ENCODE measurements at places on chromosomes 1 and 21. TPM values are rescaled to one million over a fixed set of nuclear protein-coding genes. Genes with fewer than 3 reads are reported as not detected.

DNA sequence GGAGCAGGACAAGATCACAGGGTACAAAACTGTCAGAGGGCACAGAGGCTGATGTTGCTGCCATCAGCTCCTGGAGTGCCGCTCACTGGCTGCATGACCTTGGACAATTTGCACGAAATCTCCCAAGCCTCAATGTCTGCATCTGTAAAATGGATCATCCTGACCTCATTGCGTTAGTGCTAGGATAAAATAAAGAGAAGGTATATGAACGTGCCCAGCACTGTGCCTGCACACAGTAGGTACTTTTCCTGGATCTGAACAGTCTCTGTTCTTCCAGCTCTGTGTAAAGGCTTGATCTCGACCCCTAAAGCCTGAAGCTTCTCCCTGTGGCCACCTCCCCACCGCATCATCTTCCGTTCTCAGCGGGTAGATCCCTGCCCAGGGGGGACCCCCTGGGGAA lies 12.9 kb downstream of the TNFRSF1B start:
- H3K27ac ChIP-seq = no peak overlapping the region
- no peak overlapping the region for H3K4me3 ChIP-seq
- no peak for DNase-seq

DNA sequence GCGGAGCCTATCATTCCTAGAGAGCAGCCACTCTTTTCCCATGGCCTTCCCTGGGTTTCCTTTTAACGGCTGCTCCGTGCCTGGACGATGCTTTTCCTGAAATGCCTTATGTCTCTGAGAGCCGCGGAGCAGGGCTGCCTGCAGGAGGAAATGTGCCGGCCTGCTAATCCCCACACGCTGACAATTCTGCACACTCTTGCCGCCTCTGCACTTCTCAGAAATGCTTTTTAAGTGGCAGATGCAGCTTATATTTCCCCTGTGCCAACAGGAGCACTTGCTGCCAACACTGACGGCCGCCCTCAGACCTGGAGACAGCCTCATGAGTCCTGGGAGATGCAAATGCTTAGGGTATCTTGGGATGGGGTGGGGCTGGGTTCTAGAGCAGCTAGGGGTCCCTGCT lies 253.2 kb downstream of the GRIK3 start:
- H3K27me3 ChIP-seq = peaks cover 5% of the 10 kb centered on the region
- DNase-seq = no peak
- H3K4me1 ChIP-seq = no peaks in the 10 kb centered on the region
- H3K4me3 ChIP-seq = no peak overlapping the region

DNA sequence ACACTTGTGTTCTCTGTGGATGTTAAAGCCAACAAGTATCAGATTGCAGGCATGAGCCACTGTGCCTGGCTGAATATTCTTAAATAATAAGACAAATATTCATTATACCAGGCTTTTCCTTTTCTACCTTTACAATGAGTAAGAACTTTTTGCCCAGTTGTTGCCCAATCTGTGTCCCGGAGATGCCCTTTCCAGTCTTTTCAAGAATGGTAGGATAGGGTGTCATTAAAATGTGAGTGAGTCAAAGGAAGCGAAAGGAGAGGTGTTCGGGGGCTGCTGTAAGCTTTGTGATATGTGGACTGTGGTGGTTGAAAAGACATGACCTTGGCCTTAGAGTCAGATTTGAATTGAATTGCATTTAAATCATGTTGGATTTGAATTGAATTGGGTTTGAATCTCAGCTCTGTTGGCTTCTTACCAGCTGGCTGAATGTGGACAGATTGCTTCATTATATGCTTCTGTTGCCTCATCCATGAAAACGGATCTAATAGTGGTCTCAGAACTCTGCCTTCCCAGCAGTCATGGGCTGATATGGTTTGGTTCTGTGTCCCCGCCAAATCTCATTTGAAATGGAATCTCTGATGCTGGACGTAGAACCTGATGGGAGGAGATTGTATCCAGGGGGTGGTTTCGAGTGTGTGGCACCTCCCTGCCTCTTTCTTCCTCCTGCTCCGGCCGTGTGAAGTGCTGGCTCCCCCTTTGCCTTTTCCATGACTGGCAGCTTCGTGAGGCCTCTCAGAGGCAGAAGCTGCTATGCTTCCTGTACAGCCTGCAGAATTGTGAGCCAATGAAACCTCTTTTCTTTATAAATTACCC lies 22.7 kb upstream of the AADACL3 start:
- H3K4me3 ChIP-seq = no peak overlapping the region
- no peaks in the 10 kb centered on the region for H3K36me3 ChIP-seq
- no peak overlapping the region for H3K27ac ChIP-seq
- peaks cover 6% of the 10 kb centered on the region for H3K4me1 ChIP-seq
- no peak for DNase-seq
- H3K27me3 ChIP-seq = peaks cover 6% of the 10 kb centered on the region

GRCh38 chr1:116972674-116973030 lies 28.9 kb upstream of the CD101 start:
- no peak overlapping the region for H3K4me3 ChIP-seq
- peak overlapping the region; percentile 57 for H3K27ac ChIP-seq
- H3K4me1 ChIP-seq = peaks cover 25% of the 10 kb centered on the region

GRCh38 chr1:210900820-210901219 lies 233.1 kb downstream of the KCNH1 start:
- H3K4me3 ChIP-seq = no peak overlapping the region
- H3K36me3 ChIP-seq = no peaks in the 10 kb centered on the region
- H3K27me3 ChIP-seq = peaks cover 6% of the 10 kb centered on the region
- H3K4me1 ChIP-seq = peaks cover 17% of the 10 kb centered on the region
- DNase-seq = no peak

DNA sequence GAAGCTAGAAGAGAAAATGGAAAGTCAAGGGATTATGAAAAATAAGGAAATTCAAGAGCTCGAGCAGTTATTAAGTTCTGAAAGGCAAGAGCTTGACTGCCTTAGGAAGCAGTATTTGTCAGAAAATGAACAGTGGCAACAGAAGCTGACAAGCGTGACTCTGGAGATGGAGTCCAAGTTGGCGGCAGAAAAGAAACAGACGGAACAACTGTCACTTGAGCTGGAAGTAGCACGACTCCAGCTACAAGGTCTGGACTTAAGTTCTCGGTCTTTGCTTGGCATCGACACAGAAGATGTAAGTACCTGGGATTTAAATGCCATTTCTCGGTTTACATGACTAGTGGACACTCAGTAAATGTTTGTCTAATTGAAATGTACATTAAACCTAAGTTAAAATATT lies 40.0 kb downstream of the CENPF start:
- H3K36me3 ChIP-seq = peaks cover 35% of the 10 kb centered on the region
- no peak overlapping the region for H3K27ac ChIP-seq
- DNase-seq = no peak
- no peaks in the 10 kb centered on the region for H3K4me1 ChIP-seq

DNA sequence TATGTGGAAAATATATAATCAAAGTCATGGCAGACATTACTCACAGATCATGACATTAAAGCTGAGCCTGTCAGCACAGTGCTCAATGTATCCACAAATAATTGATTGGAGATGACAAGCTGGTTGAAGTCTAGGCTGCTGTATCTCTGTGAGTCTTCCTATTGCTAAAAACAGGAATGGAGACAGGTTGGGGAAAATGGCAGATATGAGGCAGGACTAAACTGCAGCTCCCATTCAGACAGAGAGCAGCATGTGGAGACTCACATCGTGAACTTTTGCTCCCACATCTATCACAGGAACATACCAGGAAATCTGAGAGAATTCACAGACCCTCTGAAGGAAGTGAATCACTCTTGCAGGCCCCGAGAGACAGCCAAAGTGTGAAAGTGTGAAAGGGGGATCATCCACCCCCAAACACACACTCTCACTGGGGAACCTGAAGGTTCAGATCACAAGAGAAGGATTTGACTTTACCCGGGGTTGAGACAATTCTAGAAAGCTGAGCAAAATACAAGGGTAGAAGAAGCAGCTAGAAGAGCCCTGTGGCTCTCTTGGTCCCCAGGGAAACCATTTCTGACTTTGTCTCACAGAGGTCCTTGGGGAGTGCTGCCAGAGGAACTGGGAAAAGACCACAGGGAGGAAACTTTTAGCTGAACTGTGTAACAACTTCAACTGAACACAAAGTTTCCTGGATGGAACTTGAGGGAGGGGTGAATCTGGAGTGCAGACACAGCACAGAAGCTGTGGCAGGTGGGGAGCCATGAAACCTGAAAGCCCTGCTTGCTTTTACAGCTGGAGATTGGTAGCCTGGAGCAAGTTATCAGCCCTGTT lies 173.4 kb downstream of the S1PR1 start:
- H3K27ac ChIP-seq = peak overlapping the region; percentile 59
- H3K4me1 ChIP-seq = no peaks in the 10 kb centered on the region
- no peaks in the 10 kb centered on the region for H3K27me3 ChIP-seq
- H3K4me3 ChIP-seq = no peak overlapping the region
- DNase-seq = no peak

Gene RNU5D-1
- total RNA-seq = not detected

DNA sequence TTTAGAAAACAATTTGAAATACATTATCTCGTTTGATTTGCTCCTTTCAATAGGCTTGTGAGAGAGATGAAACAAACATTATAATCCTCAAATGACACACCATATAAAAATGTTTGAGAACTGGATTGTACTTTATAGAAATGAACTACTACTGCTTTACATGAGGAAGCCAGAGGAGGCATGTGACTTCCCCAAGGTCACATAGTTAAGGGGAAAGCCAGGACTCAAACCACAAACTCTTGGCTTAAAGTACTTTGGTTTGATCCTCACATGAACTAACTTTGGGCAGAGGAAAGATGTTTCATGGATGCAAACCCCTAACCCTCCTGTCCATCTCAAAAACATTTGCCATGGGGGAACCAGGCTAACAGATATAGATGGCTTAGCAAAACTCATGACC lies 4.7 kb downstream of the ARHGEF11 start:
- H3K4me1 ChIP-seq = peaks cover 76% of the 10 kb centered on the region
- H3K36me3 ChIP-seq = peaks cover 7% of the 10 kb centered on the region
- DNase-seq = no peak
- peak overlapping the region; percentile 38 for H3K4me3 ChIP-seq
- no peaks in the 10 kb centered on the region for H3K27me3 ChIP-seq

Gene SHISAL2A
- 0.65 TPM for total RNA-seq

Measured in neural crest cell (in vitro differentiated cells).